Naive B cell (primary cell): ENCODE measurements at places on chromosomes 2 and 18. TPM values are rescaled to one million over a fixed set of nuclear protein-coding genes. Genes with fewer than 3 reads are reported as not detected.

GRCh38 chr18:28086670-28087552 is 90.0 kb downstream of the CDH2 start:
- no peak for DNase-seq

- no peak for DNase-seq
Measured at GRCh38 chr2:207871506-207871905, 101.8 kb upstream of the FZD5 start.

GRCh38 chr2:23631389-23631788 is 246.4 kb downstream of the KLHL29 start:
- DNase-seq: no peak

GRCh38 chr2:27752551-27753237 is 18.8 kb upstream of the MRPL33 start:
- DNase-seq: no peak

DNA sequence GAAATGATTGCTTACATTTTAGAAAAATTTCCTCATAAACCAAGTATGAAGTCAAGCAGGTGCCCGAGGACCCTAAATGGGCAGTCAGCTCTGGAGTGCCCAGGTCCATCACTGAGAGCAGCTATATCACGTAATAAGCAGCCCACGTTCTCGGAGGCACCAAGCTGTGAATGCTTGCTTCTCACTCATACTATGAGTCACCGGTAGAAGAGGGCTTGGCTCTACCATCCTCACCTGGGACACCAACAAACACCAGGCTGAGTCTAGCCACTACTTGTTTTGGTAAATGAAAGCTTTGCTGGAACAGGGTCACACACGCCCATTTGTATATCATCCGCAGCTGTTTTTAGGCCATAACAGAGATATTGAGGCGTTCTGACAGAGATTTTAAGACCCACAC is 207.5 kb downstream of the SEPTIN10 start:
- DNase-seq: no peak

GAREM2 gene
- polyA plus RNA-seq: 0.29 TPM

GRCh38 chr18:52222211-52222610 is 117.8 kb upstream of the DCC start:
- DNase-seq: no peak

GPR39 gene
- polyA plus RNA-seq: not detected
